Endothelial cell (in vitro differentiated cells): ENCODE measurements at places on chromosomes 7 and 10.
A peak's percentile ranks its signal among the peaks of the same experiment; 100 is the strongest.

DNA sequence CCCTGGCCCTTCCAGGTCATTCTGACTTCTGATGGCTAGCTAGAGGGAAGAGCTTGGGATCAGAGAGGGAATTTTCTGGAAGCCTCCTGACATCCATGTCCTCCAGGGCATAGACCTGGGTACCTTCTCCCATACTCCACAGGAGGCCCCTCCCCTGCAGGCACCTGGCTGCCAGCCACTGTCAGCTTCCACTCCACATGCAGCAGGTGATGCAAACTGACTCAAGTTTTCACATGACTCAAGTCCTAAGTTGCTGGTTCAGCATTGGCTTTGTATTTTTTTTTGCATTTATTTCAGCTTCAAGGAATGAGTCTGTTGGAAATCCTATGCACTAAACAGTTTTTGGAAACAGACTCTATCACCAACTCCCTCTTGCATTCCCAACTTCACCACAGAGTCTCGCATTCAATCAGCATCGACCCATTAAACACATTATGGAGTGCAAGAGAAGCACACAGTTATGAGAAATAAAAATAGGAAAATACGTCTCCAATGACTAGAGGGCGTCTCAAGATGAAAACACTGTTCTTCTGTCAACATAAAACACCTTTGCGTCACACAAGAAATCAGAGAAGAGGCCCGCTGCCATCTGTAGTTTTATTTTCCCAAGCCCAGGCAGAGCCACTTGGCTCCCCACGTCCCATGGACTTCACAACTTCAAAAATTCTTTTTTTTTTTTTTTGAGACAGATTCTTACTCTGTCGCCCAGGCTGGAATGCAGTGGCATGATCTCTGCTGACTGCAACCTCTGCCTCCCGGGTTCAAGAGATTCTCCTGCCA lies 362.6 kb upstream of the MGMT start:
- no peak for DNase-seq

GRCh38 chr10:111516144-111516543 lies 439.3 kb downstream of the ADRA2A start:
- no peak for DNase-seq

GRCh38 chr7:66442385-66442784 lies 186.3 kb upstream of the KCTD7 start:
- no peak for DNase-seq

- DNase-seq: no peak
These were observed 222.5 kb upstream of the TCERG1L start for GRCh38 chr10:131533846-131534526.

- DNase-seq: no peak
These were observed 32.0 kb upstream of the RBM20 start for GRCh38 chr10:110612087-110612486.

DNA sequence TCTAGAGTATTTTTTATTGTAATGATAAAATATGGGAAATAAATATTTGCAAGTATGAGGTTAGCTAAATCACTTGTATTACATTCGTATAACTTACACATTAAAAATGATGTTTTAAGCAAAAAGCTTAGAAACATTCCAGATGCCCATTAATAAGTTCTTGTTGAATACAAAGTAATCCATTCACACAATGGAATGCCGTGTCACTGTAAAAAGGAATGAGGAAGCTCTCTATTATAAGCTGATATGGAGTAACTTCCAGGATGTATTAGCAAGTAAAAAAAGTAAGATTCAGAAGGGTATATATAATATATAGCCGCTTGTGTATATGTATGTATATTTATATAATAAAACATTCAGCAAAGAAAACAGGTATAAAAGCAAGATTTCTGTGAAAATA lies 412.8 kb upstream of the MTPN start:
- DNase-seq: no peak

GRCh38 chr10:3090914-3091787 lies 23.8 kb downstream of the PFKP start:
- DNase-seq: no peak

GRCh38 chr7:157425761-157426160 lies 89.0 kb downstream of the DNAJB6 start:
- no peak for DNase-seq

DNA sequence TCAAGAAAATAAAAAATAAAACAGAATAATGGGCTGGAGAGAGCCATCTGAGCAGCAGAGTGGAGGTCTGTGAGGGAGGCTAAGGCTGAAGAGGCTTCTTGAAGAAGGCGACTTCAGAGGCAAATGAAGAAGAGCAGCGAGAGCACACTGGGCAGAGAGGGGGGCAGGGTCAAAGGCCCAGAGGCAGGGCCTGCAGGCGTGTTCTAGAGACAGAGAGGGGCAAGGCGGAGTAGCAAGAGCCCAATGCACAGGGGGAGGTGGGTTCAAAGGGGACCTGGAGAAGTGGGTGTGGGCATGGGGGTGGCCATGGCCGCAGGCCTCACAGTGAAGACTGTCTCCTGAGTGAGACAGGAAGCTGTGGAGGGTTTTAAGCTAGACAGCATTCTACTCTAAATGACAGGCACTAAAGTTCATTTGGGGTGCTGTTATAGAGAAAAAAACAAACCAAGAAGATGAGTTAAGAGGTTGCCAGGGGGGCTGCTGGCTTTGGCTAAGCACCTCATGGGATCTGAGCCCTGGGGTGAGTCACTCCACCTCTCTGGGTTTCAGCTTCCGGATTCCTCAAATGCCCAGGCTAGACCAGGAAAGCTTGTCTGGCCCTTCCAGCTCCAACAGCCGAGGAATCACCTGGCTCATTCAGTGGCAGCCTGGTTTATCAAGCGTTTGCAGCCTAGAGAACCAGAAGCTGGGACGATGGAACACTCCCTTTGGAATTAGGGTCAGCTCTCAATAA lies 81.7 kb downstream of the DLG5 start:
- peak; percentile 26 for DNase-seq

DNA sequence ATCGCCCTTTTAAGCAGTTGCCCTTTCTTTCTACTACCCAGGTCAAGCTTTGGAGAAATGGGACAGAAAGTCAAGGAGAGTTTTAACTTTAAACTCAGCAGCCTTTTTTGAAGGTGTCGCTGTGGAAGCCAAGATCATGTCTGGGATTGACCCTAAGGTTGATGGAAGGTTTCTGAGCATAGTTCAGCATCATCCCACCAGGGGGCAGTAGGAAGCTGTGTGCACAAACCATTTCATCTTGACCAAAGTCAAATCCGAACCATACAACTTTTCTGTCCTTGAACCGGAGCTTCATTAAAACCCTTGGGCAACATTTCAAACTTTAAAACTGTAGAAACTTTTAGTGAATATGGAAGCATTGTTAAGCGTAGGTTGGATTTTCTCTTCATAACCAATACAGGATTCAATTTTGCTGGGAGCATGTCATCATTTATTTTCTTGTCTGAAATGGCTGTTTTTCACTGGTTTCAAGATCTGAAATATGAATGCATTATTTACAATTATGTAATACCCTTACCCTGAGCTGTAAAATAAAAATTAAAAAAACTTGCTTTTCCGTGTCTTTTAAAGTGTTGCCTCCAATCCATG lies 214.4 kb upstream of the KIAA1217 start:
- DNase-seq: peak; percentile 80

GRCh38 chr10:36116731-36117130 lies 474.6 kb upstream of the FZD8 start:
- no peak for DNase-seq

- DNase-seq: no peak
These were observed 161.2 kb upstream of the WDR11 start for GRCh38 chr10:120689777-120690529.

DNA sequence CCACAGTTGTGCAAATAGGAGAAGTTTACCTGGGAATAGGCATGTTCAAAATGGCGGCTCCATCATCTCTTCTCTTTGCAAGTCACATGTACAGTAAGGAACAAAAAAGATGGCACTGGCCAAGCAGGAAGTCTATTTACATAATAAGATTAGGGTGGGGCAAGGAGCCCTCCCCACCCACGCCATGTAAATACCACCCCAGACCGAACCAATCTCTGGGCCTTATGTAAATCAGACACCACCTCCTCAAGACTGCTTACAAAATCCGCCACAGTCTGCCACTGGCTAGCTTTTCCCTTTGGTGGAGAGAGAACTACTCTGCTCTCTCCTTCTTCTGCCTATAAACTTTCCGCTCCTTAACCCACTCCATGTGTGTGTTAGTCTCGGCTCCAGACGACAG lies 1496.3 kb downstream of the REEP3 start:
- no peak for DNase-seq

- no peak for DNase-seq
These were observed 186.2 kb upstream of the PDE1C start for GRCh38 chr7:32256376-32256775.

GRCh38 chr7:36305226-36305625 lies 84.4 kb upstream of the ANLN start:
- no peak for DNase-seq

DNA sequence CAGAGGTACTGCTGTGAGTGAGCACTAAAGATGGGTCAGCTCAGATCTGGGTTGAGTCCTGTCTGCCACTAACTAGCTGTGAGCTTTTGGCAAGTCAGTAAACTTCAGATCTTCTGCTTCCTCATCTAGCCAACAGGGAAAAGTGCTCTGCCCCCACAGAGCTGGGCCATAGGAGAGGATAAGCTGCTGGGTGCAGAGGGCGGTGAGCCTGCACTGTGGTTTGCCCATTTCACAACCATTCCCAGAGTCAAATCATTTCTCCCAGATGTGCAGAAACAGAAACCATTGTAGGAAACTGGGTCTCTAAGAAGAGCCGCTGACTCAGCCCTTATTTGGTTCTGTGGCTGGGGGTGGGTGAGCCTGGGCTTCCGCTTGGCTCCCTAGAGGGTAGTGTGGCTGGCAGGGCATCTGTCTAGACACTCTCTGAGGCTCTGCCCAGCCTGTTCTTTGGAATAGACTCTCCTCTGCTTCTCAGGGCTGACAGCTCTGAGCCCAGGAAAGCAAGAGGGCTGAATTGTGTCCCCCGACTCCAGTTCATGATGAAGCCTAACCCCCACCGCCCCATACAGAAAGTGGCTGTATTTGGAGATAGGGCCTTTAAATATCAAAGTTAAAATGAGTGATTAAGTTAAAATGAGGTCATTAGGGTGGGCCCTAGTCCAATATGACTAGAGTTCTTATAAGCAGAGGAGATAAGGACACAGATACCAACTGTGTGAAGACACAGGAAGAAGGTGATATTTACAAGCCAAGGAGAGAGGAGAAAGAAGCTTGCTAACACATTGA lies 29.5 kb upstream of the ARHGAP22 start:
- no peak for DNase-seq

DNA sequence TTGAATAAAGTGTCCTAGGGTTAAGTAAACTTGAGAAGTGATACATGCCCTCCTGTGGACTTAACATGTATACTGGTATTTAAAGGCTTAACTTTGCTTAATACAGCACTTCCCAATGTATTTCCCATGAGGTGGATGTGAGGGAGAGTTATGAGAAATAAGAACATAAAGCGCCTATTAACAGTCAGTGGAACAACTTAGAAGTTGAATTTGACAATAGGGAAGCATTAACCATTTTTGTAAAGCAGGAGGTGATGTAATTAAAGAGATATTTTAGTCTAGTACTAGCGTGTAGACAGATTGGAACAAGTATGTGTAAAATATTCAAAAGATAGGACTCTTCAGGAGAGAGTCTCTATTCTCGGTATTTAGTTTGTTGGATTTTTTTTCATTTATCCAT lies 322.4 kb downstream of the GPR158 start:
- no peak for DNase-seq

DNA sequence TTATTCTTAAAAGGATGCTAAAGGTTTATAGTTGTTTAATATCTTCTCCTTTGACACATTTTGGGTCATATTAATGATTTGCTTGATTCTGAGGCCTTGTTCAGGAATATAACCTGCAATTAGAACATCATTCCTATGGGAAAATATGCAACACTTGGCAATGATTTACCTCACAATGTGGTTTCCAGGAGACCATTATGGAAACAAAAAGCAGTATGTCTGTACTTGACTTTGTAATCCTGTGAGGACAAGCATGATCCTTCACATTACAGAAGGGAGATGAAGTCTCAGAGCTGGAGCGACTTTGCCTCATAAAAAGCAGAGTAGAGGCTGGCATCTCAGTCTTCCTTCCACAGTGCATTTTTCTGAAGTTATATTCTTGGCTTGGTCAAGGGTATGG lies 57.0 kb upstream of the CDCA7L start:
- DNase-seq: no peak

DNA sequence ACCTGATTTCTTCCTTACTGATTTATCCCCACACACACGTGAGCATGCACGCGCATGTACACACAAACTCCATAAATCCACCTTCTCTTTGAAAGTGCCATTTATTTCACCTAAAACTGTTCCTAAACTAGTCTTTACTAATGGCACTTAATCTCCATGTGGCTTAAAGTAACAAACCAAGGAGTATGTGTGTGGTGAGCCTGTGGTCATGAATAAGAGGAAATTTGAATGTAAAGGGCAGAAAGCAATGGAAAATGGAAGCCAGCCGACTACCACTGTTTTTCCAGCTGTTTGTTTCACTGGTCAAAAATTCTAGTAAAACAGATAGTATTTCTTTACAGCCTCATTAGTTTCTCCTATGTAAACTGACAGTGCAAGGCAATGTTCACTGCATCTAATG lies 23.8 kb downstream of the SEMA3C start:
- DNase-seq: no peak

GRCh38 chr10:114753126-114753525 lies 68.5 kb upstream of the FHIP2A start:
- DNase-seq: no peak

DNA sequence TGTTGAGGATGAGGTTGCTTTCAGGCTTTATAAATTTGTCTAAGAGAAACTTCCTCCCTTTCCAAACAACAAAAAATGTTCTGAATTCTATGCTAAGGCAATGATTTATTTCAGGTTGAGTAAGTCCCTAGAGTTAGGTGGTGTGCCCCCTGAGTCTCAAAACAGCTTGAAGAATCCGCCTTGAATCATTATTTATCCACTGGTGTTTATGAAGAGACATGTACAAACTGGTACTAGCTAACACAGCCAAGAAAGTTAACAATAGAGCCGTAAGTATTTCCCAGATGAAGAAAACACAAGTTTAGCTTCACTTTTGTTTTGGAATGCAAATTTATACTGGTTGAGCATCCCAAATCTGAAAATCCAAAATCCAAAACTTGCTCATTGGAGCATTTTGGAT lies 66.2 kb upstream of the SRPK2 start:
- DNase-seq: no peak

- DNase-seq: no peak
These were observed 120.0 kb downstream of the PDE1C start for GRCh38 chr7:31950091-31950755.

GRCh38 chr10:110547139-110547761 lies 20.2 kb upstream of the SMC3 start:
- DNase-seq: no peak

DNA sequence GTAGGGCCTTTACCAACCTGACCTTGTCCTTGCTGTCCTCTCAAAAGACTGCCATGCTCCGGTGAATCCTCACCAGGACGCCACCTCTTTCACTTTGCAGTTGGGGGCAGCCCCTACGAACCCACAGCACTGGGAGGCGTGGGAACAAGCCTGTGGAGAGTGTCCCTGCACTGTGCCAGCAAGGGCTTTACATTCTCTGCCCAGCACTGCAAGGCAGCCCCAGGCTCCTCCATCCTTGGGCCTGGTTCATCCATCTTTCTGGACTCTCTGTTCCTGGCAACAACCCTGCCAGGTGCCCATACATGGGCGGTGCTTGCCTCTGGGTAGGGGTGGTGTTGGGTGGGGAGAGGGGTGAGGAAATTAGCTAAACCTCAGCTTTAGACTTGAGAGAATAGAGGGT lies 1.4 kb downstream of the CHAT start:
- DNase-seq: no peak

GRCh38 chr7:33509206-33509605 lies 379.8 kb downstream of the BBS9 start:
- no peak for DNase-seq

GRCh38 chr10:126012485-126012884 lies 116.1 kb downstream of the FANK1 start:
- DNase-seq: no peak

GRCh38 chr7:18532813-18533212 lies 37.3 kb downstream of the HDAC9 start:
- no peak for DNase-seq
